Activated CD4-positive, alpha-beta T cell treated with anti-CD3 and anti-CD28 coated beads, Interleukin-2, amount 10 ng/mL, durations not matched to agents 7 days and 5 days (primary cell): ENCODE measurements at places on chromosomes 1 and 21. TPM values are rescaled to one million over a fixed set of nuclear protein-coding genes. Genes with fewer than 3 reads are reported as not detected.
A peak's percentile ranks its signal among the peaks of the same experiment; 100 is the strongest.

- H3K4me3 ChIP-seq: no peak overlapping the region
- H3K27me3 ChIP-seq: peaks cover 2% of the 10 kb centered on the region
- H3K27ac ChIP-seq: no peak overlapping the region
- DNase-seq: no peak
- peaks cover 4% of the 10 kb centered on the region for H3K36me3 ChIP-seq
These were observed 9.5 kb downstream of the ATP1B1 start for GRCh38 chr1:169115891-169116585.

- H3K4me3 ChIP-seq: no peak overlapping the region
- H3K4me1 ChIP-seq: no peaks in the 10 kb centered on the region
- H3K27ac ChIP-seq: no peak overlapping the region
These were observed 36.7 kb upstream of the ACTRT2 start for GRCh38 chr1:2984399-2985061.

GRCh38 chr1:170064821-170065220, 9.7 kb downstream of the KIFAP3 start:
- H3K36me3 ChIP-seq: peaks cover 20% of the 10 kb centered on the region
- peaks cover 38% of the 10 kb centered on the region for H3K4me1 ChIP-seq
- no peaks in the 10 kb centered on the region for H3K27me3 ChIP-seq
- DNase-seq: no peak

DNA sequence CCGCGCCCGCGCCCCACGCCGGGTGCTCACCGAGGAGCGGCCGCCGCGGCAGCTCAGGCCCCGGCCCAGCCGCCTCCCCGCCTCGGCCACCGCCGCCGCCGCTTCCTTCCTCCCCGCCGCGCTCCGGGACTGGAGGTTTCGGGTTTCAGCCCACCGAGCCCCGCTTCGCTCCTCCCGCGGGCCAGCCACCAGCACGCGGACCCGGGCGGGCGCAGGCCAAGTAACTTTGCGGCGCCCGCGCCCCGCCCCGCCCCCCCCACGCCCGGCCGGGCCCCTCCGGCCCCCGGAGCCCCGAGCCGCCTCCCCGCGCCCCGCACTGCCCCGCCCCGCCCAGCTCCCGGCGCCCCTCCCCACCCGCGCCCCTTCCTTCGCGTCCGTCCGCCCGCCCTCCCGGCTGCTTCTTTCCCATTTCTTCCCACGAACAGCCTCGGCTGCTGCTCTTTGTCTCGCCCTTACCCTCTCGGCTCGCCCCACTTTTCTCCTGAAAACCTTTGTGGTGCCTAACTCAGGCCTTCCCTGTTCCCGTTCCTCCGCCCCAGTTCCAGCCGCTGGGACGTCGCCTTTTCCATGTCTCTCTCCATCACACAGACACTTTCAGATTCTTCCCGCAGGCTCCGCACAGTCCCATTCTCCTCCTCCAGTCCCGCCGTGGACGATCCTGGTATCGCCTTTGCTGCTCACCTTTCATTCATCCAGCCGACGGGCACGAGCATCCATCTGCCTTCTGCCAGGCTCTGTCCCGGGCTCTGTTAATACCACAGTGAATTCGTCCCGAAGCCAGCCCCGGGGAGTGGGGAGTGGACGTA, at the start of gene GPR161:
GPR161 (minus strand) TSS at position 222 of the 806 bp plus-strand sequence. CDS start 32,080 bp downstream, outside the sequence.
- peaks cover 20% of the 10 kb centered on the region for H3K4me1 ChIP-seq
- peak within 1 kb of the TSS; percentile 75 for H3K4me3 ChIP-seq
- H3K27me3 ChIP-seq: peaks cover 48% of the 10 kb centered on the region
- no peaks in the 10 kb centered on the region for H3K36me3 ChIP-seq
- DNase-seq: peak; percentile 9

DNA sequence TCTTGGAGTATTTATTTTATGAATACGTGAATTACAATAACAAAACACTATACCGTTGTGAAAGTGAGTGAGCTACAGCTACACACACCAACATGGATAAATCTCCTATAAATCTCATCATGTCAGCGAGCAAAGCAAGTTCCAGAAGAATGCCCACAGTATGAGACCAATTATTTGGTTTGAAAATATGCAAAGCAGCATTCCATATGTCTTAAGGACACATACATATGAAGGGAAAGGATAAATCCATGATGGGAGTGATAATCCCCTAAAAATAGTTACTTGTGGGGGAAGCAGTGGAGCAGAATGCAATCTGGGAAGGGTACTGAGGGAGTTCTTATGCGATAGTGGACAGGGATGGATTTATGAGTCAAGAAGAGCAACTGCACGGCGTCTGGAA, 261.3 kb downstream of the DISC1 start:
- no peak overlapping the region for H3K4me3 ChIP-seq
- no peak for DNase-seq
- no peak overlapping the region for H3K27ac ChIP-seq
- H3K4me1 ChIP-seq: no peaks in the 10 kb centered on the region

GRCh38 chr1:52460694-52461093, 56.3 kb downstream of the PRPF38A start:
- H3K36me3 ChIP-seq: peaks cover 25% of the 10 kb centered on the region
- no peaks in the 10 kb centered on the region for H3K4me1 ChIP-seq
- no peak for DNase-seq
- no peaks in the 10 kb centered on the region for H3K27me3 ChIP-seq

GRCh38 chr1:145799806-145800205, 24.1 kb downstream of the RNF115 start:
- peaks cover 14% of the 10 kb centered on the region for H3K4me1 ChIP-seq
- DNase-seq: no peak
- H3K27ac ChIP-seq: no peak overlapping the region

DNA sequence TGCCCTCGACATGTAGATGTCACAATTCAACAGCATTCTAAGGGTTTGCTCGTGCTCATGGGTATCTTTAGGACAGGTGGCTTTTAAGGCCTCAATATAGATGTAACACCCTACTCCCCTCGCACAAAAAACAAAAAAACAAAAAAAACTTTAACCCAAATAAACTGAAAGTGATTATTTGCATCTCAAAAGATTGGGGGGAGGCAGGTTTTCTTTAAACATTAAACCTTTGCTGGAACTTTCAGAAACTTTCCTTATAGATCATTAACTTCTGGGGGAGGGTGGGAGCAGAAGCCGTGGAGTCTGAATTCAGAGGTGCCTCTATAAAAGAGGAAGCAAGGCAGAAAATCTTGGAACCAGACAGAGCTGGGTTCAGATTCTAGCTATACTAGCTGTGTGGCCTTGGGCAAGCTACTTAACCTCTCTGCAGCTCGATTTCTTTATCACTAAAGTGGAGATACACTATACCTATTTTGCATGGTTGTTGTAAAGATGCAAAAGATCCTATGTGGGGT, 3.2 kb upstream of the KIAA1614 start:
- H3K27me3 ChIP-seq: peaks cover 35% of the 10 kb centered on the region
- no peak for DNase-seq
- H3K4me1 ChIP-seq: peaks cover 15% of the 10 kb centered on the region
- no peak overlapping the region for H3K27ac ChIP-seq

- H3K27me3 ChIP-seq: no peaks in the 10 kb centered on the region
- H3K36me3 ChIP-seq: no peaks in the 10 kb centered on the region
- H3K27ac ChIP-seq: no peak overlapping the region
- no peaks in the 10 kb centered on the region for H3K4me1 ChIP-seq
These were observed 38.1 kb upstream of the POU3F1 start for GRCh38 chr1:38084700-38085099.

DNA sequence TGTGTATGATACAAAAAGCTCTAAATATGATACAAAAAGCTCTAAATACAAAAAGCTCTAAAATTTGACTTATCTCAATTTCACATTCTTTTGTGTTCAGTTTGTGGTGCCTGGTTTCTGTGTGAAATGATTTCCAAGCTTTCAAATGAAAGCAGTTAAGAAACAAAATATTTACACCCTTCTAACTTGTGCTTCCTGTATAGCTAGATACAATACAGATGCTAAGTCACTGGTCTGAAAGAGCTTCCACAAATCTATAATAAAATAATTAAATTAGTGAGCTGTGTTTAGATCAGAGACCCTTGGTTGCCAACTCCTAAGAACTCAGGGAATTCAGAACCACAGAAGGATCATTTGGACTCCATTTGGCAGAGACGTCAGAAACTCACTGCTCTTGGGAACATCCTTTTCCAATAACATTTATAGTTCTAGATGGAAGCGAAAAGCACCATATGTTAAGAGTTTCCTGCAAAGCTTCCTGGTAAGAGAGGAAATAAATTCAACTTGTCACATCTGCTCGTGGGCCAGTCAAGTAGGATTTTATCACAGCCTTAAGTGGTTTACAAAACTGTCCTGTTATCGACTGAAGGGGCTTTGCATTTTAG, 1079.1 kb downstream of the ADGRL2 start:
- H3K36me3 ChIP-seq: no peaks in the 10 kb centered on the region
- H3K4me1 ChIP-seq: no peaks in the 10 kb centered on the region
- no peak overlapping the region for H3K27ac ChIP-seq
- DNase-seq: no peak
- no peaks in the 10 kb centered on the region for H3K27me3 ChIP-seq
- H3K4me3 ChIP-seq: no peak overlapping the region

GRCh38 chr1:20282533-20282932, 8.1 kb upstream of the VWA5B1 start:
- peaks cover 32% of the 10 kb centered on the region for H3K27me3 ChIP-seq
- H3K36me3 ChIP-seq: no peaks in the 10 kb centered on the region
- H3K4me1 ChIP-seq: no peaks in the 10 kb centered on the region
- no peak overlapping the region for H3K4me3 ChIP-seq
- H3K27ac ChIP-seq: no peak overlapping the region

DNA sequence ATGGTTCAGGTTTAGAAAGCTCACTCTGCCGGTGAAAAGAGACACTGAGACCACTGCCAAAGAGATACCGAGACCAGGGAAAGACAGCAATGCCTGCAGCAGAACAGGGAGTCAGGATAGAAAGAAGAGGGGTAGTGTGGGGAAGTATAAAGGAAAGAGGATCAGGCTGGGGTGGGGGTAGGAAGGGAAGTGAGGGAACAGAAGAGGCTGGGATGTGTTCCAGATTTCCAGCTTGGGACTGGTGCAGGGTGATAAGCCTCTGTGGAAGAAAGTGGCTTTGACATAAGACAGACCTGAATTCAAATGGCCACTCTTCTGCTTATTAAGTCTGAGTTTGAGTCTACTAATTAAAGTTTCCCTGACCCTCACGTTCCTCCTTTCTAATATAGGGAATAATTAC, 105.9 kb downstream of the PIK3R3 start:
- no peak overlapping the region for H3K4me3 ChIP-seq
- H3K4me1 ChIP-seq: no peaks in the 10 kb centered on the region
- H3K27ac ChIP-seq: peak overlapping the region; percentile 3
- no peaks in the 10 kb centered on the region for H3K27me3 ChIP-seq
- no peak for DNase-seq

DNA sequence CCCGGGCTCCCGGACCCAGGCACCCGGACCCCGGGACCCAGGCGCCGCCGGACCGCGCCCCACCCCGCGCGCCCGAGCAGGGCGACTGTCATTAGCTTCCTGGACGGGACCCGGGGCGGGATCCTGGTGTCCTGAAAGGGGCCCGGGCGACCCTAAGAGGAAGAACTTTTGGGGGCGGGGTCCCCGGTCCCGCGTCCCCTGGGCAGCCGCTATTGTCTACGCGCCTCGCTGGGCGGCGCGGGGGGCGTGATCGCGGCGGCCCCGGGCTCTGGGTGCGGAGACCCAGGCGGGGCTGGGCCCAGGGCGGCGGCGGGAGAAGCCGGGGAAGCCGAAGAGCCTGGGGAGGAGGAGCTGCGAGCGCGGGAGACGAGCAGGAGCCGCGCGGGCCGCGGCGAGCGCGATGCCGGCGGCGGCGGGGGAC, 465 bp downstream of the HUNK start:
- H3K4me1 ChIP-seq: peaks cover 8% of the 10 kb centered on the region
- no peak for DNase-seq
- H3K27me3 ChIP-seq: peaks cover 63% of the 10 kb centered on the region
- no peaks in the 10 kb centered on the region for H3K36me3 ChIP-seq
- no peak overlapping the region for H3K27ac ChIP-seq

- no peaks in the 10 kb centered on the region for H3K36me3 ChIP-seq
- no peak overlapping the region for H3K4me3 ChIP-seq
- DNase-seq: no peak
- H3K27ac ChIP-seq: no peak overlapping the region
- H3K4me1 ChIP-seq: no peaks in the 10 kb centered on the region
- H3K27me3 ChIP-seq: no peaks in the 10 kb centered on the region
These were observed 56.6 kb downstream of the RYR2 start for GRCh38 chr1:237098541-237098940.

GRCh38 chr1:64220241-64220640, 16.8 kb downstream of the UBE2U start:
- H3K36me3 ChIP-seq: no peaks in the 10 kb centered on the region
- H3K4me3 ChIP-seq: no peak overlapping the region
- H3K4me1 ChIP-seq: peaks cover 9% of the 10 kb centered on the region
- peaks cover 24% of the 10 kb centered on the region for H3K27me3 ChIP-seq

TRIM17 gene
- 0.99 TPM for total RNA-seq

CSF3R gene
- 0.32 TPM for total RNA-seq

EVI5 gene
- 0.52 TPM for total RNA-seq

PEA15 gene
- total RNA-seq: 32.5 TPM

LPAR3 gene
- 1.5 TPM for total RNA-seq

PRDX6 gene
- total RNA-seq: 110 TPM

TSPAN2 gene
- 2.4 TPM for total RNA-seq

BRDT gene
- total RNA-seq: not detected

DCDC2B gene
- 0.10 TPM for total RNA-seq

TSPAN1 gene
- total RNA-seq: not detected
